Activated CD4-positive, alpha-beta T cell treated with anti-CD3 and anti-CD28 coated beads for 1 hour (primary cell): ENCODE measurements at places on chromosomes 12 and 14.

GRCh38 chr12:91441246-91441645 lies 258.6 kb upstream of the DCN start:
- no peak for DNase-seq

GRCh38 chr14:92645841-92646478 lies 102.5 kb downstream of the LGMN start:
- DNase-seq = no peak

DNA sequence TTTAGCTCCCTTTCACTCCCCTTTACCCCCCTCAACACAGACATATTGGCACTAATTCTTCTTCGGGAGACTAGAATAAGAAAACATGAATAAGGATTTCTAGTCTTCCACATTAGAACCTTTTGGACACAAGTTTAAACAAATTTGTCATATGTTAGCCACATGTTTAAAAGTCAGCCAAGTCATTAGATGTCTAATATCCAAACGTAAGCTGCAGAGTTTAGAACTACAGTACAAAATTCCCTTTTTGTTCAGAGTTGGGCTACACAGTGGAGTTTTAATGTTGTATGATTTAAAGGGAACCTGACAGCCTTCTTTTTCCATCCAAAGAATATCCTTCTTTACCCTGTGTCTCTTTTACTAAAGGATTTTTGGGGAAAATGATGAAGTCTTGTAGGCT lies 79.8 kb downstream of the PDE6H start:
- no peak for DNase-seq

DNA sequence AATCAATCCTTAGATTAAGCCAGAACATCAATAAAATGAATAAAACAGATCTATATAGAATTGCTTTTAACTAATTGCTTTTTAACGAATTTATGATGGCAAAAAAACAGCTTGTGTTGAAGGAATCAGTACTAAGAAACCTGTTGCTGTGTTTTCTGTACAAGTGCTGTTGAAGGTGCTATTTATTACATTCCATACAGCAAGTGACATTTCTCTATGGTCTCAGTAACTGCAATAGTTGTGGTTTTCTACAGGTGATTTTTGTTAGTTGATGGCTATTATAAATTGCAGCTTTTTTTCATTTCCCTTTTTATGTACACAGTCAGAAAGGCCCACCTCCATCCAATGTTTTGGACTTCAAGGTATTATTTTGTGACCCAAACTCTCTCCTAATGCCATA lies 56.6 kb downstream of the SLC2A13 start:
- no peak for DNase-seq

DNA sequence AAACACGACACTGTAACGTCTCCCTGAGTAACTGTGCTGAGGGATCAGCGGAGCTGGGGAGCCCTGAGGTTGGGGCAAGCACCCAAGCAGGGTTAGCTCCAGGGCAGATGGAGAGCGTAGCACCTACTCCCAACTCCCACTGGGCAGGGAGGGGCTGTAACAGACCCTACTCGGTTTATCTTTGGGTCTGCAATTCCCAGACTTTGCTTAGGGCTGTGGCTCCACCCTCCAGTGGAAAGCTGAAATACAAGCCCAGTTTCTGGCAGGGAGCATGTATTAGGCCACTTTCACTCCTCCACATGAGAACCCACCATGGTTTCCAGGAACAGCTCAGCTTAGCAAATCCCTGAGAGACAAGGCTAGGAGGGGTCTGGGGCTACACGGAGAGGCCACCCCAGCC lies 17.3 kb upstream of the TC2N start:
- no peak for DNase-seq

GRCh38 chr12:113302886-113303640 lies 31.8 kb downstream of the SLC8B1 start:
- DNase-seq = no peak

- no peak for DNase-seq
These were observed 4.1 kb downstream of the TNFAIP2 start for GRCh38 chr14:103127356-103127755.

- DNase-seq = no peak
These were observed 8.5 kb downstream of the ZFYVE21 start for GRCh38 chr14:103724116-103724515.

DNA sequence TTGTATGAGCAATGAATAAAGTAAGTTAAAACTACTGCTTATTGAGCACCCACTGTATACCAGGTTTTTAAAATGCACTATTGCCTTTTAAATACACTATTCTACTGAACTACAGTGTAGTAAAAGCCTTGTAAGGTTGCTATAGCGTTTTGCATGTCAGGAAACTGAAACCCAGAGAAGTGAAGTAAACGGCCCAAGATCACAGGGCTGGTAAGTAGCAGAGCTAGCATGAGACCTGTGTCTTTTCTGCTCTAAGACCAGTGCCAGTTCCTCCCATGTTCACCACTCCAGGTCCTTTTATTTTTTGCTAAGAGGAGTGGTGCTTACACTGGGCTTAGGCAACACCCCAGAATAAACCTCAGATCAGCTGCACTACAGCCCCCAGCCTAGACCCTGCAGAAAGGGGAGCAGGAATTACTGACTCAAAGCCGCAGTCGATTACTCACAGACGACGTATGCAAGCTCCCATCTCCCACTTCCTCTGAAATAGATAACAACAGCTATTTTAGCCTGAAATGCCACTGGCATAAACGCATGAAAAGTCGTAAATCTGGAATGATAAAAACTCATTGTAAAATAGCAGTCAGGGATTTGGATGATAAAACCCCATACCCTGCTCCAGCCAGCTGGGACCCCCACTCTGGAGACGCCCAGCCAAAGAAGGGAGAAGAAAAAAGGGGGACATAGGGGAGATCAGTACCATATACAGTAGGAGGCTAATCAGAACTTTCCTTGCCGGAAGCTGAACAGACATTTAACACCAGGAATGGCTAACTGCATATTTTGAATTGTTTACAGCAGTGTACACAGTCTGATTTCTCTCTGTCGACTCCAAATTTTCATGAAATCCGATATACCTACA lies 108.3 kb downstream of the NUAK1 start:
- no peak for DNase-seq

GRCh38 chr12:57610554-57611107 lies 604 bp upstream of the ARHGEF25 start:
- no peak for DNase-seq

DNA sequence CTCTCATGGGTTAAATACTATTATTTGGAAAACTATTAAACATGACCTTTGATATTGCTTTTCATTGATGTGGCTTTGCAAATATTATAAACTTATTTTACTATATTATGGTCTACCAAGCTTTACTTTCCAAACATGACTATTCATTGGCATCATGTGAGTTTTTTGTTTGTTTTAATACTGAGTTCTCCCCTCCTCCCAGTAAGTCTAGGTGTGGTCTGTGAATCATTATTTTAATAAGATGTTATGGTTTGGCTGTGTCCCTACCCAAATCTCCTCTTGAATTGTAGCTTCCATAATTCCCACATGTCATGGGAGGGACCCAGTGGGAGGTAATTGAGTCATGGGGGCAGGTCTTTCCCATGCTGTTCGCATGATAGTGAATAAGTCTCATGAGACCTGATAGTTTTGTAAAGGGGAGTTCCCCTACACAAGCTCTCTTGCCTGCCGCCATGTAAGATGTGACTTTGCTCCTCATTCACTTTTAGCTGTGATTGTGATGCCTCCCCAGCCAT lies 80.0 kb downstream of the BORCS5 start:
- no peak for DNase-seq

GRCh38 chr12:93098077-93098476 lies 169.0 kb upstream of the EEA1 start:
- DNase-seq = peak; percentile 24

GRCh38 chr12:7158781-7159609 lies 28.8 kb downstream of the CLSTN3 start:
- no peak for DNase-seq

- DNase-seq = no peak
These were observed 584.6 kb downstream of the ALG10 start for GRCh38 chr12:34606749-34607519.

GRCh38 chr12:90831712-90832111 lies 123.3 kb downstream of the CCER1 start:
- no peak for DNase-seq

- no peak for DNase-seq
These were observed 626.6 kb upstream of the TMEM132C start for GRCh38 chr12:127640181-127640886.

DNA sequence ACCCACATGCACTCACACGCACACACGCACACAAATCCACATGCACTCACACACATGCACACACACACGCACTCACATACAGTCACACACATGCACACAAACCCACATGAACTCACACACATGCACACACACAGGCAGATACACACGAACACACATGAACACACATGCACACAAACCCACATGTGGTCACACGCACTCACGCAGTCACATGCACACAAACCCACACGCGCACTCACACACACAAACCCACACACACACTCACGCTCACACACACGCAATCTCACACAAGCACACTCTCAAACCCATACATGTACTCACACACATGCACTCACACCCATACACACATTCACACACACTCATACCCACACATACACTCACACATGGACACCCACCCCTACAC lies 61.5 kb downstream of the GALNT9 start:
- DNase-seq = no peak

- DNase-seq = no peak
These were observed 87.2 kb downstream of the TRHDE start for GRCh38 chr12:72359416-72359815.

GRCh38 chr12:8033153-8034044 lies 883 bp downstream of the FOXJ2 start:
- DNase-seq = no peak

- no peak for DNase-seq
These were observed 50.3 kb upstream of the ANP32D start for GRCh38 chr12:48422060-48422459.

DNA sequence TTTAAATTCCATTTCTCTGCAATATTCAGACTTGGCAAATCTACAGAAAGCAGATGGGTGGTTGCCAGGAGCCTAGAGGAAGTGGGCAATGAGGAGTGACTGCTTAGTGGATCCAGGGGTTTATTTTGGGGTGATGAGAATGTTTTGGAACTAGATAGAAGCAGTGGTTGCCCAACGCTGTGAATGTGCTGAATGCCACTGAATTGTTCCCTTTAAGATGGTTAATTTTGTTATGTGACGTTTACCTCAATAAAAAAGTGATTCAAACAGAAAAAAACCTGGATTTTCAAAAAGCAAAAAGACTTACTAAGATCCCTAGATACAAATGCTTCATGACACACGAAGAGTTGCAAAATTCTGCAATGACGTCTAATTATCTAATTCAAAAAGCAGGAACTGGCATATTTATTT lies 34.2 kb downstream of the DAO start:
- DNase-seq = no peak

DNA sequence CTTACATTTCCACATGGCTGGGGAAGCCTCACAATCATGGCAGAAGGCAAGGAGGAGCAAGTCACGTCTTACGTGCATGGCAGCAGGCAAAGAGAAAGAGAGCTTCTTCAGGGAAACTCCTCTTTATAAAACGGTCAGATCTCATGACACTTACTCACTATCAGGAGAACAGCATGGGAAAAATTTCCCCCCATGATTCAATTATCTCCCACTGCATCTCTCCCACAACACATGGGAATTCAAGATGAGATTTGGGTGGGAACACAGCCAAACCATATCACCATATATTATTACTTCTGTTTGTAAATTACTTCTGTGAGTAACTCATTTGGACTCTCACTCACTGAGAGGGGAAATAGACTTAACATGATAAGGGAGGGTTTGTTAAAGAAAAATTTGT lies 1496.8 kb upstream of the TMEM132C start:
- DNase-seq = no peak
